SHP77 (cell line): ENCODE measurements at places on chromosomes 2 and 18.

DNA sequence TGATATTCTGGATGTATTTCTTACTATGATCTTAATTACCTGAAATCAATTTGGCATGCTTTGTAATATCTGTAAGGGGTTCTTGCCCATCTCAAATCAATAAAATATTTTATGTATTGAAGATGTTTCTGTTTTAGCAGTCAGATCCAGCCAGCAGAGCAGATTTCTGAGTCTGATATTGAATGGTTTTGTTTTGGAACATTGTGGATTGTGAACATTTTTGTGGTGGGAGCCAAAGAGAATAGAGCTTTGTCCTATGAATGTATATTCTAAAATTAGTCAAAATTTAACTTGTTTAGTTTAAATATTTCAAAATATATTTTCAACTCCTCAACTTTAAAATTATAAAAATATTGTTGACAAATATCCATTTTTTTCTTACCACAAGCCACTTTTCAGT lies 197.0 kb downstream of the UBE2E3 start:
- no peak for DNase-seq

- DNase-seq, result no peak
Observed at GRCh38 chr2:17610521-17610920, 70.0 kb downstream of the VSNL1 start.

- no peak for DNase-seq
Observed at GRCh38 chr2:197851451-197851850, 47.1 kb downstream of the PLCL1 start.

- DNase-seq, result peak; percentile 65
Observed at GRCh38 chr18:34493566-34494358, 216.3 kb upstream of the DTNA start.

- DNase-seq, result peak; percentile 64
Observed at GRCh38 chr2:44244135-44244871, 31.0 kb upstream of the SLC3A1 start.

GRCh38 chr2:30741576-30741975 lies 65.7 kb downstream of the CAPN13 start:
- no peak for DNase-seq

DNA sequence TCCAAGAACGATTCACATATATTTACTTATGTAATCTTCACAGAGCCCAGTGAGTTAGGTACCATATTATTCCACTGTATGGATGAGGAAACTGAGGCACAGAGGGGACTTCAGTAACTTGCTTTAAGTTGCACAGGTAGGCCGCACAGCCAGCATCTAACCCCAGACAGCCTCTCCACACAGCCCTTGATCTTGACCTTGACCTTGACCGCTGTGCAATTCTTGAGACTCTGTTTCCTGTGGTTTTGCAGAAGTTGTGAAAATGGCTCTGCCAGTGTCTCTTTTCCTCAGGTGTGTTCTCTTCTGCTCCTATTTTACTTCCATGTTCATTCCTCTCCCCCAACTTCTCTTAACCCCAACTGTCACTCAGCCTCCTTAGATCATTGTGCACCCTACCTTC lies 206.5 kb downstream of the SOX11 start:
- no peak for DNase-seq

- DNase-seq, result no peak
Observed at GRCh38 chr2:45649462-45649857, 2.0 kb upstream of the PRKCE start.

- DNase-seq, result no peak
Observed at GRCh38 chr18:36635414-36636096, 193.2 kb downstream of the TPGS2 start.

- no peak for DNase-seq
Observed at GRCh38 chr2:4561196-4561595, 857.8 kb downstream of the DCDC2C start.

DNA sequence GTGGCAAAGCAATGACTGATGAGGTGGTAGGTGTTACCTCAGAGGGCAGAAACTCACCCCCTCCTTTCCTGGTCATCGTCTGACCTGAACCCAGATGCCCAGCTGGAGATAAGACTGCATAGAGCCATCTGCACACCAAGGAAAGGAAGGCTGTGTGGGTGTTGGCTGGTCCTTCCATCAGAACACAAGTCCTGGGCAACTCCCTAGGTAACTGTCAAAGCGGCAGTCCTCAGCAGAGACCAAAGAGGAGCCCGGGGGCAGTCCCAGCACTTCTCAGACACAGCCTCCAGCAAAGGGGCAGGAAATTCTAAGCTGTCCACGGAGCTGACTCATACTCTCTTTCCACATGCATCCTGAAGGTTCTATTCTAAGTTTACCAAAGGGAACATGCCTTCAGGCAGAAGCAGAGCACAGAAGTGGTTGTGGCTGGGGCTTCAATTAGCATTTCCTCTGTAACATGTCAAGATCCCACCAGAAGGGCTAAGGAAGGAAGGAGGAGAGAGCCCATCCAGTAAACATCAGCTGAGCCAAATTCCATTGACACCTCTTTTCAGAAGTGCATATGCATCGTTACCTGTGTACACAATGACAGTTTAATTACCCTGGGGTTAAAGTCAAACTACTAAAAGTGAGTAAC lies 54.7 kb downstream of the SPRED2 start:
- DNase-seq, result no peak

DNA sequence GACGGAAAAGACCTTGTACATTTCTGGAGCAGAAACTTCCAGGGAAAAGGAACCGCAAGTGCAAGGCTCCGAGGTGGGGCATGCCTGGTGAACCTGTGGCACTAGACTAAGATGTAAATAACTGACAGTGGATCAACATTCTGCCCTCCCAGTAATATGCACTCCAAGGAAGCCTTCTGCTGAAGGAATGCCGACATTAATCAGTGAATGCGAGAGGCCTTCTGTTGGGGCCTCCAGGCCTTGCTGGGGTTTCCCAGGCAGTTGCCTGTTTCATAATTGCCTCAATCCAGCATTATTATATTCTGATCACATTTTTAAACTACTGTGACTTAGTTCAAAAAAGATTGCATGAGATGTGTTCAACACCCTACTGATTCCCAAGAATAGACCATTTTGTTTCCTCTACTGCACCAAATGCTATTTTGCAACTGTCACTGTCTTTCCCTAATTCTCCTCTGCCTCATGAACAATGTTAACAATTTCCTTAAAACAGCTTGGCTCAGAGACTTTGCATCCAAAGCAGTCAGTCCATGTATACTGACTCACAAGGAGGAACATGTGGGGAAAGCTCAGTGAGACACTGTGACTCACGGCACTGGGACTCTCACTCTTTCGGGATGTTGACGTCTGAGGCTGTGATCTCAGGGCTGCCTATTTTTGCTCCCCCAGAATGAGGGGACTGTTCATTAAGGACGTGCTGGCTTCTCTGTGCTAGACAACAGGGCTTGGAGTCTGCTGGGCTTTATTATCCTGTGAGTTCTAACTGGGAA lies 10.5 kb upstream of the DSG2 start:
- DNase-seq, result no peak

GRCh38 chr2:132419941-132420340 lies 3.3 kb downstream of the GPR39 start:
- no peak for DNase-seq

GRCh38 chr2:69061525-69061924 lies 48.5 kb downstream of the ANTXR1 start:
- no peak for DNase-seq

DNA sequence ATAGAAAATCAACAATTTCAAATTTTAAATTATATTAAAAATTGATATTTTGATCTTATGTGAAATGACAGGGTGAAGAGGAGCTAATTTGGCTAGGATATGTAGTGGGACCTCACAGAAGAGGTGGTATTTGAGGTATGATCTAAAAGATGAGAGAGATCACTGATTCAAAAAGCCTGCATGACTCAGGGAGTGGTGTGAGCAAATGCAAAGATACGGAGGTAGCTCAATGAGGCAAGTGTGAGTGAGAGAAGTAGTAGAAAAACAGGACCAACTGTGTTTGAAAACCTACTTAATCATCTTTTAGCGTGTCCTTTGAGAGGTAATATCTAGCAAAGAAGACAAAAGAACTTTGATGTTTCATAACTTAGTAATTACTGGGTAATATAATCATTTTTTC lies 557.5 kb downstream of the DSC3 start:
- DNase-seq, result no peak

- DNase-seq, result no peak
Observed at GRCh38 chr2:215161301-215161829, 22.9 kb upstream of the ABCA12 start.

GRCh38 chr2:128868686-128869551 lies 550.3 kb upstream of the HS6ST1 start:
- no peak for DNase-seq

DNA sequence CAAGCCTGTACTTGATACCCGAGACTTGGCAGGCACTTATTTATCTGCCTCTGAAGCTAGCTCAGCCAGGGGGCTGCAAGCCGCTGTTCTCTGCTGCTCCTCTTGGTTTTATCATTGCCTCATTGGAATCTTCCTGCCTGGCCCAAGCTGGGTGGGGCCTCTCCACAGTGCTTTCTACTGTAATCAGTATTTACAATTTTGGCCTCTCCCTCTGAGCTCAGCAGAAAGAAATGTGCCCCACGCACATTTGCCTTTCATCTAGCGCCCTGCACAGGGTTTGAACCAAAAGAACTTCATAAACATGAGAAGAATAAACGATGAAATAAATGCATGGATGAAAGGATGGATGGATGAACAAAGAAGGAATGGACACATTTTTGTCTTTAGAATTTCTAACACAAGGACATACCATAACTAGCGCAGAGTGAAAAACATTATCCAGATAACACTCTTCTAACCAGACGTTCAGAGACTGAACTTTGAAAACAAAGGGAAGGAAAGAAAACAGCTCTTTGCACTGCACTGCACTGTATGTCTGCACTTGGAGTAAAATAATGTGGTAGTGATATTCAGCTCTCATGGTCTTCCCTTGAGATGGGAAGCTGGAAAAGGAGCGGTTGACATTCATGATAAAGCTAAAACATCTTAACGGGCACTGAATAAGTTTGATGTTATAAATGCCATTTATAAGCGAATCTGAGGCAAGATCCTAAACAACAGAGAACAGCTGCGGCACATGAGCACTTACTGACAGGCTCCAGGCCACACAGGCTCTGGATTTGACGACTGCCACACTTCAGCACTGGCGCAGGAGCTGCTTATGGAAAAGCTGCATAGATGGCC lies 86.8 kb upstream of the SP3 start:
- DNase-seq, result no peak

GRCh38 chr2:26268213-26268612 lies 23.5 kb downstream of the HADHB start:
- no peak for DNase-seq

DNA sequence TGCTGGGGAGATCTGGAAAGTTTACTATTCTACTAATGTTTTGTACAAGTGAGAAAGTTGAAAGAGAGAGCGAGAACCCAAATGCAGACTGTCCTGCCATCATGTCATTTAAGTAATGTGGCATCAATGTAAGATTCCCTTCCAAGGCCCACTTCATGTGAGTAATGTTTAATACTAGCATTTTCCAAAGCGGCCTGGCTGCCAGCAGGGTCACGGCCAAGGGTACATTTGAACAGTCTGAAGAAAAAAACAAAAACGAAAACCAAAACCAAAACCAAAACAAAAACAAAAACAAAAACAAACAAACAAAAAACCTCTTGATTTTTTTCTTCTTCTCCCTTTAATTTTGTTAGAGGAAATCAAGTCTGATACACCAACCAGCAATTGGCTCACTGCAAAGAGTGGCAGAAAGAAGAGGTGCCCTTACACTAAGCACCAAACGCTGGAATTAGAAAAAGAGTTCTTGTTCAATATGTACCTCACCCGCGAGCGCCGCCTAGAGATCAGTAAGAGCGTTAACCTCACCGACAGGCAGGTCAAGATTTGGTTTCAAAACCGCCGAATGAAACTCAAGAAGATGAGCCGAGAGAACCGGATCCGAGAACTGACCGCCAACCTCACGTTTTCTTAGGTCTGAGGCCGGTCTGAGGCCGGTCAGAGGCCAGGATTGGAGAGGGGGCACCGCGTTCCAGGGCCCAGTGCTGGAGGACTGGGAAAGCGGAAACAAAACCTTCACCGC lies 2.2 kb downstream of the HOXD10 start:
- DNase-seq, result peak; percentile 43

DNA sequence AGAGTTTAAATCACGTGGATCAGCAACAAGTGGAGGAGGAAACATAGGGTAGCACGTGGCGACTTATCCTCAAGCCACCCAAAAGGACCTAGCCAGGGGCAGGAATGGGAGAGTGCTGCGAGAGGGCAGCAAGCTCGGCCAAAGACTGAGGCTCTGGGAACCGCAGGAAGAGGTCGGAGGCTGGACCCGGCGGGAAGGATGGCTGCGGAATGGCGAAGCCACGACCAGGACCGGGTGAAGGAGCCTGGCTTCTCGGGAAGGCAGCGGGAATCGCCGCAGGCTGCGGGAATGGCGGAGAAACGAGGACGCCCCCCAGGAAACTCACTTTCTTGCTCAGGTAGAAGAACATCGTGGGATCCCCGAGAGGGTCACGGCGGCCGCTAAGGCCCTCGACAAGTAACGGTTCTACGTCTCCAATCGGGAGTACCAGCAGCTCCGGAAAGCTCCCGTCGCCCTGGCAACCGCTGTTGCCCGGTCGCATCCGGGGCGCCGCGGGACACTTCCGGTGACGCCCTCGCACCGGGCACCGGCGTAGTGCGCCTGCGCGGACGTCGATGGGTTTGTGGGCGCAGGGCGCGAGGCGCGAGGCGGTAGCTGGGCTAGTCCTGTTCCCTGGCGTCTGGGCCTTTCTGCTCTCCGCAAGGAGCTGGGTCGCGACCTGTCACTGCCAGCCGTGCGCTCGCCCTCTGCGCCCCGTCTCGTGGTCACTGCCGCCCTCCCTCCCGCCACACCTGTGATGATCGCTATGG lies at the start of gene WDR35:
WDR35 (minus strand) TSS at position 439 of the 749 bp plus-strand sequence; CDS start at position 349, 90 bp downstream.
- DNase-seq, result peak; percentile 92

DNA sequence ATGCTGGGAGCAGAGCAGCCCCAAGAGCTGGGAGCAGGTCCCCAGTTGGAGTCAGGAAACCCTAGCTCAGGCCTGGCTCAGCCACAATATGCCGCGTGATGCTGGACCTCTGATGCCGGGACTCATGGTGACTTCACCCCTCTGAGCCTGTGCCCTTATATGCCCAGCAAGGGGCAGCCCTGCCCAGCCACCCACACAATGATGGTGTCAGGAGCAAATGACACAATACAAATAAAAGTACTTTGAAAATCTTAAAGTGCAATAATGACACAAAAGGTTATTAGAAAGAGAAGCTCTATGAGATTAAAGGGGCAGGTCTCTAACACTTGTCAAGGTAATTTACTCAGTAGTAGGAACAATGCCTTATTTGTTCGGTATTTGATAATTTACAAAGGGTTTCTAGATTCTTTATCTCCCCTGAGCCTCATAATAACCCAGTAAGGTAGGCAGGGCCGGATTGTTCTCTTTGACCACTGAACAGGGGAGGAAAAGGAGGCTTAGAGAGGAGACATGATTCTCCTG lies 18.3 kb upstream of the KIF3C start:
- no peak for DNase-seq
